H4 (cell line): ENCODE measurements at places on chromosomes 11 and 22. TPM values are rescaled to one million over a fixed set of nuclear protein-coding genes. Genes with fewer than 3 reads are reported as not detected.

DNA sequence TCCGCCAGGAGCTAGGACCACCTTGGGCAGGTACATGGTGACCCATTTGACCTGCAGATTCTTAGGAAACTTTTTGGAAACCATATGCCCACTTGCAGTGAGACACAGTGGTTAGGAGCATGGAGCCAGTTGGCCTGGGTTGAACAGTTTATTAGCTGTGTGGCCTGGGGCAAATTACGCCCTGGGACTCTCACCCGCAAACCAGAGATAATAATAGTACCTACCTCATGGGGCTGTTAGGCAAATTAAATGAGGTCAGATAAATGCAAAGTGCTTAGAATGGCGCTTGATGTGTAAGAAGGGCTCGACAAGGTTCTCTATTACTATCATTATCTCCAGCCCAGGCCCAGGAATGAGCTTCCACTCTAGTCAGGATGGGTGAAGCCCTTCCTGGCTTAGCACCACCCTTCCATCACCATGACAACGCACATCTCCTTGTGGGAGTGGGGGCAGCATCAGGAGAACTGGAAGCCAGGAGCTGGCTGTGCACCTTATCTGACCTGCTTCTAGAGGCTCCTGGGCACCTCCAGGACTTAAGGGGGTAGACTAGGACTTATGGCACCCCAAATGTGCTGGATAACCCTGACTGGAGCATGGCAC is 5.1 kb downstream of the SYT12 start:
- no peak for DNase-seq

GRCh38 chr11:47171856-47172255 is 4.8 kb downstream of the ARFGAP2 start:
- DNase-seq = no peak

GRCh38 chr11:12273618-12273995 is 103.8 kb upstream of the PARVA start:
- DNase-seq = no peak

GRCh38 chr22:32031466-32031865 is 11.6 kb upstream of the SLC5A1 start:
- no peak for DNase-seq

DNA sequence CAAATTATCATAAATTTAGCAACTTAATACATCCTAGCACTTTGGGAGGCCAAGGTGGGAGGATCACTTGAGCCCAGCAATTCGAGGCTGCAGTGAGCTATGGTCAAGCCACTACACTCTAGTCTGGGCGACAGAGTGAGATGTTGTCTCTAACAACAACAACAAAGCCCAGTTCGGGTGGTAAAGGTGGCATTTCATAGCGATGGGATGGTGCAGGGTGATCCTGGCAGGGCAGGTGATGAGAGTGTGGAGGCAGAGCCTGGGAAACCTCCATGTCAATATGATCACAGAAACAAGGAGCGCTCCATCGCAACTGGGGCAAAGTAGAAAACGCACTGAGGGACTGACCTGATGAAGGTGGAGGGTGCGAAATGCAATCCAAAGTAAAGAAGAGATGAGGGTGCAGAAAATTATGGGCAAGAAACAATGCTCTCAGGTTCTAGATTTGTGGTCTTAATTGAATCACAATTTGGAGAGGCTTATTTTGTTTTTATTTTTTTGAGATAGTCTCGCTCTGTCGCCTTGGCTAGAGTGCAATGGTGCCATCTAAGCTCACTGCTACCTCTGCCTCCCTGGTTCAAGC is 32.8 kb upstream of the CLDN5 start:
- DNase-seq = no peak

The SLC5A12 gene
- total RNA-seq = not detected in 2 replicates

The ANKK1 gene
- 0.06 TPM in 1 of 2 replicates, not detected in the other for total RNA-seq

GRCh38 chr22:36293606-36294292 is 40.8 kb downstream of the APOL1 start:
- no peak for DNase-seq

The MAPK8IP2 gene
- 0.29 and 0.41 TPM in 2 replicates for total RNA-seq

The HOATZ gene
- not detected in 2 replicates for total RNA-seq

DNA sequence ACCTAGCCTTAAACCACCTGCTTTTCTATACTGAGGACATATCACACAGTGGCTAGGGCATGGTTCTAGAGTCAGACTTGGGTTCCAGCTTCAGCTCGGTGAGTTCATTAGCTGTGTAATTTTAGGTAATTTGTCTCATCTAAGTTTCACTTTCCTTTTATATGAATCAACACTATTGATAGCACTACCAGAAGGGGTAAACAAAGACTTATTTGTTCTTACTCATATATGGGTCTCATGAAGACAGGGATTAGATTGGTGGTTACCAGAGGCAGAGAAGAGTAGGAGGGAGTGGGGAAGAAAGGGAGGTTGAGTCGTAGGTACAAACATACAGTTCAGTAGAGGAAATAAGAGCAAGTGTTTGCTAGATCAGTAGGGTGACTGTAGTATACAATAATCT is 924.7 kb downstream of the OPCML start:
- DNase-seq = no peak

DNA sequence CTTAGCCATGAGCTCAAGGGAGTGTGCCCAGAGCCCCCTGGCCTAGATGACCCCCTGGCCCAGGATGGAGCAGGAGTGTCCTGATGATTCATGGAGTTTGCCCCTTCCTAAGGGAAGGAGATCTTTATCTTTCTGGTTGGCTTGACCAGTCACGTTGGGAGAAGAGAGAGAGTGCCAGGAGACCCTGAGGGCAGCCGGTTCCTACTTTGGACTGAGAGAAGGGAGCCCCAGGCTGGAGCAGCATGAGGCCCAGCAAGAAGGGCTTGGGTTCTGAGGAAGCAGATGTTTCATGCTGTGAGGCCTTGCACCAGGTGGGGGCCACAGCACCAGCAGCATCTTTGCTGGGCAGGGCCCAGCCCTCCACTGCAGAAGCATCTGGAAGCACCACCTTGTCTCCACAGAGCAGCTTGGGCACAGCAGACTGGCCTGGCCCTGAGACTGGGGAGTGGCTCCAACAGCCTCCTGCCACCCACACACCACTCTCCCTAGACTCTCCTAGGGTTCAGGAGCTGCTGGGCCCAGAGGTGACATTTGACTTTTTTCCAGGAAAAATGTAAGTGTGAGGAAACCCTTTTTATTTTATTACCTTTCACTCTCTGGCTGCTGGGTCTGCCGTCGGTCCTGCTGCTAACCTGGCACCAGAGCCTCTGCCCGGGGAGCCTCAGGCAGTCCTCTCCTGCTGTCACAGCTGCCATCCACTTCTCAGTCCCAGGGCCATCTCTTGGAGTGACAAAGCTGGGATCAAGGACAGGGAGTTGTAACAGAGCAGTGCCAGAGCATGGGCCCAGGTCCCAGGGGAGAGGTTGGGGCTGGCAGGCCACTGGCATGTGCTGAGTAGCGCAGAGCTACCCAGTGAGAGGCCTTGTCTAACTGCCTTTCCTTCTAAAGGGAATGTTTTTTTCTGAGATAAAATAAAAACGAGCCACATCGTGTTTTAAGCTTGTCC is 14.3 kb downstream of the ADORA2A start:
- no peak for DNase-seq
